WTC11 (cell line): ENCODE measurements at places on chromosomes 11 and 22. TPM values are rescaled to one million over a fixed set of nuclear protein-coding genes. Genes with fewer than 3 reads are reported as not detected.

ELMOD1 gene
- 0.98 to 2.3 TPM (median 1.4 TPM) in 3 replicates for total RNA-seq

OR52E8 gene
- not detected in 3 replicates for total RNA-seq

OR51B2 gene
- total RNA-seq, result not detected in 3 replicates

OSM gene
- not detected in 3 replicates for total RNA-seq

BTBD18 gene
- total RNA-seq, result 0.09 to 0.14 TPM in 2 of 3 replicates, not detected in the other

NCAPH2 gene
- 69.8 to 78.4 TPM (median 70.3 TPM) in 3 replicates for total RNA-seq

P2RY6 gene
- total RNA-seq, result 0.11 to 0.16 TPM in 2 of 3 replicates, not detected in the other

PLAAT4 gene
- 1.1 to 2.9 TPM (median 1.4 TPM) in 3 replicates for total RNA-seq

CEP126 gene
- 1.9 to 2.4 TPM (median 2.0 TPM) in 3 replicates for total RNA-seq

C11orf42 gene
- not detected in 3 replicates for total RNA-seq

PRR33 gene
- not detected in 3 replicates for total RNA-seq

SLC43A1 gene
- 20.5 to 27.1 TPM (median 21.5 TPM) in 3 replicates for total RNA-seq

TMEM135 gene
- total RNA-seq, result 28.4 to 35.8 TPM (median 30.9 TPM) in 3 replicates

OR51B4 gene
- total RNA-seq, result not detected in 3 replicates

DNA sequence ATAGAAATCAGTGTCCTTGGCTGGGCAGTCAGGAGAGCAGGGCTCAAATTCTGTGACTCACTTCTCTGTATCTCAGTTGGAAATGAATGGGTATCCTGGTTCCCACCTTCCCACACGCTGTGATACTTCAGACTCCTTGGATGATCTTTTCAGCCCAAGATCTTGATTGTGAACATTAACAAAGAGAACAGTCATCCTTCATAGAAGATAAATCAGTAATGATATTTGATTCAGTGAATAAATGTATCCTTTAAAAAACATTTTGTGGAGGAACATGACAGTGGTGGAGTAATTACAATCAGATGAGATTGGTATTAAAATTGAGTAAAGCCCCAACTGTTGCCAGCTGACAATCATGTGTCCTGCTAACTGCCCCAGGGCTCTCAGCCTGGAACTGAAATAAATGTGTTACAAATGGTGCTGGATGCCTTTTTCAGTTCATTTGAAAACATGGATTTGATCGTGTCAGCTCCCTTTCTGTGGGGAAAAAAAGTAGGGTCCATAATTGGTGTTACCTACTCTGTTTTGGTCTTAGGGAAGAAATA lies 72.9 kb upstream of the OR5AN1 start:
- no peak for DNase-seq

DNA sequence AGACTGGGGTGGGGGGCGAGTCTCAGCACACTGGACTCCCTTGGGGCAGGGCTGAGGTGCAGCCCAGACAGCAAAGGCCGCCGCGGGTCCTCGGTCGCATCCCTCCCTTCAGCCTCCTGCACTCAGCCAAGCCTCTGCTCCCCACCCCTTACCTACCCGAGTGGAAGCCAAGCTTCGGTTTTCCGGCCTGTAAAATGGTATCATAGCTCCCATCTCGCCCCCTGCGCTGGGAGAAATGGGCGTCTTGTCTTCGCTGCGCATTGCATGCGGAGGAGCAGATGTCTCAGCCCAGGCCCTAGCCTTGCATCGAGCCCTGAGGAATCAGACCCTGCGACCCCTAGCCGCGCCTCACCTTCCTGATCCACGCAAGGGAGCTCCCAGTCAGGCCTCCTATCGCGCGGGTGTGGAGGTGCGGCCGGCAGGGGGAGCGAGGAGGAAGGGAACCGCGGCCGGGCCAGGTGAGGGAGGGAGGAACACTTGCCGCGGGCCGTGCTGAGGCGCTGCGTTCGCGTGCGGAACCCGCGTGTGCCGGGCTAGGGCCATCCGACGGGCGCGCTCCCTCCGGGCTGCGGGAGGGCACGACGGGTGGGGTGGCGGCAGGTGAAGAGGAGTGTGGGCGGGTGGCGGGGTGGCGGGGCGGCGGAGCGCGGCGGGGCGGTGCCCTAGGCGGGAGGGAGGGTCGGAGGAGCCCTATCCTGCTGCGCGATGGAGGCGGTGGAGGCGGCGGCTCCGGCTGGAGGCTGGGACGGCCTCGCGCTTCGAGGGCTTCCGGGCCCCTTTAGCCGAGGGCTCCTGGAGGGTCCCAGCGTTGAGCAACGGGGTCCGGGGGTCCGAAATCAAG lies 4.1 kb upstream of the TBX1 start:
- peak; percentile 70 for DNase-seq

- peak; percentile 72 for DNase-seq
These were observed 2.9 kb upstream of the ARFGAP2 start for GRCh38 chr11:47179655-47179991.

GRCh38 chr22:46349681-46350080 lies 14.2 kb downstream of the TRMU start:
- DNase-seq, result no peak

DNA sequence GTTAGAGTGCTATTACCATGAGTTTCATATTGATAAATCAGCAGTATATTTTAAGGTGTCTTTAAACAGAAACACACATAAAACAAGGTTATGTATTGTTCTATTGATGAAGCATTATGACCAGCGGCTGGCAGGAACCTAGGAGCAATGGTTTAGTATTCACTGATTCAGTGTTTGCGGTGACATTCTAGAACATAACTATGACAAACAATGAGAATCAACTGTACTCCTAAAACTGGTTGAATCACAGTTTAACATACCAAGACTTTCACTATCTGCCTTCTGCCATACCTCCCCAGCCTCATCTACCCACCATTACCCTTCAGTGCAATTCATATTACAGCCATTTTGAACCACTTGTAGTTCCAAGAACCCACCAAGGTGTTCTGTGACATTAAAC lies 8.8 kb downstream of the HOATZ start:
- DNase-seq, result no peak

GRCh38 chr22:31278626-31279326 lies 13.5 kb downstream of the PIK3IP1 start:
- DNase-seq, result no peak

- DNase-seq, result no peak
These were observed 120.8 kb downstream of the KCNQ1 start for GRCh38 chr11:2565447-2566222.

GRCh38 chr11:72321381-72321996 lies 77.5 kb upstream of the PHOX2A start:
- no peak for DNase-seq

DNA sequence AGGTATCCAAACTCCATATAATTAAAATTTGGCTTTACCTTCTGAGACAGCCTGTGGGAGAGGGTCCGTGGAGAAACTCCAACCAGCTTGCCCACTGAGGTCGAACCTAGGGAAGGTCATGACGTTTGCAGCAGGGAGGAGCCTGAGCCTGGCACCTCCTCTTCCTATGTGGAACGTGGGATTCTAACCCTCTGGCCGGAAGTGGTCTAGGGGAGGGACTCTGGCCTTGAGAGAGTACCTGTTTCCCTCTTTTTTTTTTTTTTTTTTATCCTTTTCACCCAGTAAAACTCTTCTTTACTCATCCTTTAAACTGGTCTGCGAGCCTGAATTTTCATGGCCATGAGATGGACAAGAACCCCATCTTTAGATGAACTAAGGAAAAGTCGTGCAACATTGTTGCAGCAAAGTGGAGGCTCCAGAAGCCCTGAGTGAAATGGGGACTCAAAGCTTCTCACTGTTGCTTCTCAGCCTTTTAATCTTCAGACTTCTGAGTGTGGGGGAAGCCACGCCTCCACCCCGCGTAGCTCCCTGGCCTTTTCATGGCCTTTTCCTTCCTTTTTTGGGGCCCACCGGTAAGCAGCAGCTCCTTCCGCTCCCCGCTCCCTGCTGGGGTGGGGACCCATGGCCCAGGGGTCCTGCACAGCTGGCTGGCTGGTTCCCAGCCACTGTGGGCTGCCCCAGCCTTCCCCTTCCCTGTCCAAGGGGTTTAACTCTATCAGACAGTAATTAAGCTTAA lies 1359.9 kb downstream of the LRRC4C start:
- DNase-seq, result no peak

DNA sequence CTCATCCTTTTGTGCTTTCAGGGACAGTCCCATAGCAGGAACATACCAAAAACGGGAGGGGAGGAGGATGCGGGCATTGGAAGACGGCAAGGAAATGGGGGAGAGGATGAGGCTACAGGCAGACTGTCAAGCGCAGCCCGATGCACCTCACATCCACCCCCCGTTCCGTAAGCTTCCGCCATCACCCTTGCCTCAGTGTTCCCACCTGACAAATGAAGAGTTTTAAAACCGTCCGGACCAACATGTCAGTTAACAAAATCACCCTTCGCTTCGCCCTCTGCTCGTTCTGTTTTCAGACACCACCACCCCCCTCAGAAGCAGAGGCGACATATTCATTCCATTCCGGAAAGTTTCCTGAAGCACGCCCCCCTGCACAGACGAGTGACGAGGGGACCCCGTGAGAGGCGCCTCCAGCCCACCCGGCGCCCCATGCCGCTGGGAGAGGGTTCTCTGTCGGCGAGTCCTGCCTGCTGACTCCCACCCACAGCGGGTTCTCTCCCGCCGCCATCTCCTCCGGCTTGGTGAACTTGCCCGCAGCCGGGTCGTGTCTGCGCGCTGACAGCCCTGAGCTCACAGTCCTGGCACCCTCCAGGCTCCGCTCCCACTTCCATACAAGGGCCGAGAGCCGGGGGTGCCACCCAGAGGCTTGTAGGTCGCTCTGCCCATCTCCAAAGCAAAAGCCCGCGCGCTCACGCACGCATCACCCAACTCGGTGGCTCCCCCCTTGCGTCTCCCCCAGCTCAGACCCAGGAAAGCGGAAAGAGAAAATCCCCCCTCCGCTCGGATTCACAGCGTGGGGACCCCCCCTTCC lies 1.5 kb downstream of the IGSF9B start:
- no peak for DNase-seq

DNA sequence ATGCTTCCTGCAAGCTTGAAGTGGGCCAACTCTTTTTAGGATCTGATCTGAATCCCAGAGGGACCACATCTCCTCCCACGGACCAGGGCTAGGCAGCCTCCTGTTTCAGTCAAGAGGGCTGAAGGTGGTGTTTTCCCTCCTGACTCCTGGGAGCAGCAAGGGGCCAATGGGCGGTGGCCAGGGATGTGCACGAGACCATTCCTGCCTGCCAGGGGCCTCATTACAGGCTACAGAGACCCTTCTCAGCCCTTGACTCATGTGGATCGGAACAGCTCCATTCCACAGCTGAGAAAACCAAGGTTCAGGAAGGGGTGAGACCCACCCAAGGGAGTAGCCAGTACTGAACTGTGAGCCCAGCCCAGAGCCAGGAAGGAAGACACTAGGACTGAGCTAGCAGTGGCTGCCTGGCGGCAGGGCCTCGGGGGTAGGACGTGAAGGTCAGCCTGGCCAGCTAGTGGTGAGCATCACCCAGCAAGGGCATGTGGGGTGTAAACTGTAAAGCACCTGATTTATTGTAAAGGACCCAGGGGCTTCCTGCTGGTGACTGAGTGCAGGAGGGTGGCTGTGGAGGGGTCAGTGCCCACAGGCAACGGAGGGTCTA lies 3.4 kb upstream of the P2RY6 start:
- no peak for DNase-seq

- DNase-seq, result peak; percentile 65
These were observed 20.5 kb downstream of the EPS8L2 start for GRCh38 chr11:726278-727220.

- DNase-seq, result no peak
These were observed 4.8 kb downstream of the GRAP2 start for GRCh38 chr22:39905687-39906086.

GRCh38 chr11:97430877-97431276 lies 1041.1 kb downstream of the JRKL start:
- no peak for DNase-seq

- no peak for DNase-seq
These were observed 10.7 kb downstream of the OLFML1 start for GRCh38 chr11:7495882-7496551.

- no peak for DNase-seq
These were observed 9.4 kb downstream of the KLHL22 start for GRCh38 chr22:20486229-20486628.

DNA sequence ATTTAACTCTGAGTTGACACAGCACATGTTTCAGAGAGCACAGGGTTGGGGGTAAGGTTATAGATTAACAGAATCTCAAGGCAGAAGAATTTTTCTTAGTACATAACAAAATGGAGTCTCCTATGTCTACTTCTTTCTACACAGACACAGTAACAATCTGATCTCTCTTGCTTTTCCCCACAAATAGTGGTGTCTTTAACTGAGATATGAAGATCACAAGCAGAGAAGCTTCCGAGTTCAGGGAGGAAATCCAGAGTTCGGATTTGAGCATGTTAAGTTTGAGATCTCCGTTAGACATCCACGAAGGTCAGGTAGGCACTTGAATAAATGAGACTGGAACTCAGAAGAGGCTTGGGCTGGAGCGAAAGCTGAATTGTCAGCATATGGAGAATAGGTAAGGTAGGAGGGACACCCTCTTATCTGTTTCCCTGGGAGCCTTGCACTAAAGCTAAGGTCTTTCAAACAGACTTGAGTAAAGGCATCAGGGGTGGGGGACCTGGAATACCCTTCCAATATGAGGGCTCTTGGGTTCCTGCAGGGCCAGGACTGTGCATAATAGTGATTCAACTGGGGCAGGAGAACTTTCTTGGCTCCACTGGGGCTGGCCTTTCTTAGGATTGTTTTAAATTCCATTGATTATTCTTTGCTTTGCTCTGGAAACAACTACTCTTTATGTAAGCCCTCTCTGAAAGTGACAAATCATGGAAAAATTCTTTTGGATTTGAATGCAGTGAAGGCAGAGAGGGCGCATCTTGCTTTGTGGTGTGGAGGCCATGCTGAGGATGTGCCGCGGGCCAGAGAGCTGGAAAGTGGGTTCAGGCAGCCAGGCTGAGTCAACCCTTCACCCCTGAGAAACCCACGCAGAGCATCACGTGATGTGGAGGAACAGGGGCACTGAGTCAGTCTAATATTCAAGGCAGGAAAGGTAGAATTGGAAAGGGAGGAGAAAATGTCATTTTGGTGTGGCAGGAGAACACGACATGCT lies 62.7 kb upstream of the AMPD3 start:
- DNase-seq, result no peak

GRCh38 chr22:47796128-47796908 lies 1033.9 kb downstream of the TBC1D22A start:
- DNase-seq, result no peak

DNA sequence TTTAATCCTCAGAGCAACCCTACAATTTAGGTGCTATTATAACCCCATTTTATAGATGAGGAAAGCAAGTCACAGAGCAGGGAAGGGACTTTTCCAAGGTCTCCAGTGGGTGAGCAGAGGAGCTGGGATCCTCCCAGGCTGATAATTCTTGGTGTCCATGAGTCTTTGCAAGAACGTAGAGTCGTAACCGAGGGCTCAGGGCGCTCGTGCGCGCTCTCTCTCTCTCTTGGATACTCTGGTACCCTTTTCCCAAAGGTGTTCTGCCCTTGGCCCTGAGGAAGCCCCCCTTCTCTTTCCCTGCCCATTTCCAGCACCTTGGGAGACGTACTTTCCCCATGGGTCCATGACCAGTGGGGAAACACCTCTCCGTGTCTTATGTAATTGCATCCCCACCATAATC lies 5.2 kb upstream of the ZP1 start:
- no peak for DNase-seq

DNA sequence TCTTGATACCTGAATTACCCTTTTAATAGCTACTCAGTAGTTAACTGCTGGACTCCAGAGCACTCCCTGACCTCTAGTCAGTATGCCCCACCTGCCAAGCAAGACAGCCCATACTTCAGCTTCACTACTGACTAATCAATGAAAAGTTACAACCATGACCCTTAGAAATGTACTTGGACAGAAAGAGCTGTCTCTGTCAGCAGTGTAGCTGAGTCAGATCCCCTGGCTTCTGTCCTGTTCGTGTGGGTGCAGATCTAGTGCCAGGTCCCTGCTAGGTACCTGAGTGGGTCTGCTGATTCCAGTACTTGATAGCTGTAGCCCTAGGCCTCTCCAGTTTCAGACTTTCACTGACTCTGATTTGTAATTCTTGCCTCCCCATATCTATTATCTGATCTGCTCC lies 265.8 kb upstream of the POU2AF2 start:
- DNase-seq, result no peak

GRCh38 chr11:70885281-70886231 lies 366.8 kb downstream of the SHANK2 start:
- DNase-seq, result no peak

GRCh38 chr11:23519194-23519593 lies 658.9 kb upstream of the CCDC179 start:
- no peak for DNase-seq
